ENCODE measurements at places on chromosomes 7 and 10. TPM values are rescaled to one million over a fixed set of nuclear protein-coding genes. Genes with fewer than 3 reads are reported as not detected.

Gene BLOC1S2
- 45.4 TPM for total RNA-seq

Gene INSYN2A
- total RNA-seq, result not detected

Gene ANKRD30A
- not detected for total RNA-seq

Gene TUBB8
- 0.38 TPM for total RNA-seq

Gene IFIT1B
- total RNA-seq, result not detected

GRCh38 chr10:44888886-44889285 is 22.3 kb upstream of the TMEM72 start:
- DNase-seq, result no peak

GRCh38 chr7:107133396-107133795 is 35.4 kb upstream of the HBP1 start:
- no peak for DNase-seq

- peak; percentile 2 for DNase-seq
Measured at GRCh38 chr7:44071726-44072363, 6.5 kb upstream of the PGAM2 start.

GRCh38 chr10:113179265-113179664 is 229.2 kb downstream of the TCF7L2 start:
- peak; percentile 79 for DNase-seq

GRCh38 chr10:110714356-110714755 is 70.2 kb downstream of the RBM20 start:
- no peak for DNase-seq

GRCh38 chr7:76386691-76387260 is 22.7 kb downstream of the SSC4D start:
- DNase-seq, result no peak

DNA sequence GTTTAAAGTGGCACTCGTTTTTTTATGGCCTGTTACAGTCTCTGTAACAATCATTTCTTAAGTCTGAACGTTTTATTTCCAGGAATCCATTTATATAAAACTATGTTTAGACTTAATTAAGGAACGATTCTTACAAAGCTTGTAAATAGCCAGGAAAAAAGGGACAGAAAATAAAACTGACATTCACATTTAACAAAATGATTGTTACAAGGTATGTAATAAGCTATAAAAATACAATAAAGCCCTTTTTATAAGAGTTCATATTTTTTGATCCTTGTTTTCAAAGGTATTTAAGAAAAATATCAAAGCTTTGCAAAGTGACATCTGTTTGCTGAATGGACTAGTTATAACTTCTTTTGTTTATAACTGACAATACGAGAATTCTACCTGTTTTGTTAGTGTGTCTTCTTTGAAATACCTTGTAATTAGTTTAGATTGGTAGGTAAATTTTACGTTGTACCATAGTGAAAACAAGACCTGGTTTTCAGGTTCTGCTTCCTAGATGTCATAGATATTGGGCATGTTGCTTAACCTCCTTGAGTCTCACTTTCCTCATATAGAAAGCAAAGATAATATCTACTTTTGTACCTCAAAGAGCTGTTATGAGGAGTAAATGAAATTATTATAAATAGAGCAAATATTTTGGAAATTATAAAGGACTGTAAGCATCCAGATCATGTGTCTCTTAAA is 25.8 kb downstream of the BTRC start:
- no peak for DNase-seq

- DNase-seq, result no peak
Measured at GRCh38 chr7:139111147-139111546, 1.6 kb upstream of the ZC3HAV1 start.

GRCh38 chr7:26332698-26333097 is 41.0 kb downstream of the SNX10 start:
- no peak for DNase-seq

- no peak for DNase-seq
Measured at GRCh38 chr10:34313888-34314287, 501.2 kb downstream of the PARD3 start.

DNA sequence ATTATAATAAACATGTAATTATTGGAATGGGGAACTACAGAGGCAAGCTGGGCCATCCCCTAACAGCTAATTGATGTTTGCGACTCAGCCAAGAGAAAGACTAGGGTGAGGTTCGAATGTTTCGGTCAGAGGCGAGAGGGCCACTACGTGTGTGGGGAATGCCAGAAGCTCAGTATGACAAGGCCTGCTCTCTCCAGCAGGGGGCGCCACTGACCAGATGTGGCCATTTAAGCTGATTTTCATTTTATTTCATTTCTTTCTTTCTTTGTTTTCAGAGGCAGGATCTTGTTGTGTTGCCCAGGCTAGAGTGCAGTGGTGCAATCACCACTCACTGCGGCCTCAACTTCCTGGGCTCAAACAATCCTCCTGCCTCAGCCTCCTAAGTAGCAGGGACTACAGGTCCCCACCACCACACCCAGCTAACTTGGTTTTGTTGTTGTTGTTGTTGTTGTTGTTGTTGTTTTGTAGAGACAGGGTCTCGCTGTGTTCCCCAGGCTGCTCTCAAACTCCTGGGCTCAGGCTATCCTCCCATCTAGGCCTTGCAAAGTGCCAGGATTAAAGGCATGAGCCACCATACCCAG is 38.1 kb downstream of the TMEM130 start:
- peak; percentile 55 for DNase-seq

- DNase-seq, result no peak
Measured at GRCh38 chr7:25028370-25029021, 48.5 kb upstream of the OSBPL3 start.

GRCh38 chr7:1520539-1521234 is 9.8 kb upstream of the MAFK start:
- no peak for DNase-seq

DNA sequence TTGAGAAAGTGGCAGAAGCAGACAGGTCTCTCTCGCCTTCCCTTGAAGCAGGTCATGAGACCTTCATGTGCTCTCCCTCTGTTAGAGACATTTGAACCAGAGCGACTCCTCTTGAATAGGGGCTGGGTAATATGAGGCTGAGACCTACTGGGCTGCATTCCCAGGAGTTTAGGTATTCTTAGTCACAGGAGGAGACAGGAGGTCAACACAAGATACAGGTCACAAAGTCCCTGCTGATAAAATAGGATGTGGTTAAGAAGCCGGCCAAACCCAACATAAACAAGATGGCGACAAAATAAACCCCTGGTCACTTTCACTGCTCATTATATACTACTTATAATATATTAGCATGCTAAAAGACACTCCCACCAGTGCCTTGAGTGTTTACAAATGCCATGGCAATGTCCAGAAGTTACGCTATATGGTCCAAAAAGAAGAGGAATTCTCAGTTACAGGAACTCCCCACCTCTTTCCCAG is 43.5 kb upstream of the MSRB2 start:
- DNase-seq, result no peak
